Effector memory CD8-positive, alpha-beta T cell (primary cell): ENCODE measurements at places on chromosomes 3 and 15.

DNA sequence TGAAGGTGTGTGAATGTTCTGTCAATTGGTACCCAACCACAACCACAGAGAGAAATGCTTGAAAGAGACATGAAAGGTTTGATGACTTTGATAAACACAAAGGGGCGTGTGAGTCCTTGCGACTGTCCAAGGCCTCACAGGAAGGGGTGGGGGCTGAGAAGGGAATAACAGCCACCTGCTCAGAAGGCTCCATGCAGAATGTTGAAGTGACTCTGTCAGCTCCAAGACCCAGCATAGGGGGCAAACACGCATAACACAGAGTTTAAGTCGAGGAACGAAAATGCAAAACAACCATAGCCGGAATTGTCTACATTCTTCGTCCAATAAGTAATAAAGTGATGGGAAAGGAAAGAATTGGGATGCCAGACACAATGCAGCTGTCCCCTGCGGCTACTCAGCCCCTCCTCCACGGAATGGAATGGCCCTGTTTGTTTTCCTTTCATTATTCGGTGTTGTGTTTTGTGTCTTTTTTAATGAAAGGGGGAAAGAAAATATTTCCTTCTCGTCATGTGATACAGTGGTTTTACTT lies 19.9 kb downstream of the TMEM212 start:
- no peak for DNase-seq

DNA sequence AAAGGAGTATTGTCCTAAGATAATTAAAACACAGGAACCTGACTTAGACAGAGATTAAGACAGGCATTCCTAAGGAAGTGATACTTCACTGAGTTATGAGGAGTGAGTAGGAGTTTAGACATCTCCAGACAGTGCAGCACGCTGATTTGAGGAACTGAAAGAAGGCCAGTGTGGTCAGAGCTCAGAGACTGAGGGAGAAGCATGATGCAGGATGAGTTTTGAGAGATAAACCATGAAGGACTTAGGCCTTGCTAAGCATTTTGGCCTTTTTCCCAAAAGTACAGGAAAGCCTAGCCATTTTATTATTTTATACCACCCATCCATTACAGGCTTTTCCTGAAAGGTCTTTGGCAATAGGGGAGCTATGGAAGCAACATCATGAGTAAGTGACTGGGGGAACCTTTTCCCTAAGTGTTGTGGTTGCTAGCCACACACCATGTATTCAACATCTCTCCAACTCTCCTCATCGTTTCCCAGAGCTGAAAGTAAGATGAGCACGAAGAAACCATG lies 375.6 kb upstream of the TPRG1 start:
- no peak for DNase-seq

GRCh38 chr3:52361454-52361853 lies 45.3 kb downstream of the DNAH1 start:
- no peak for DNase-seq

DNA sequence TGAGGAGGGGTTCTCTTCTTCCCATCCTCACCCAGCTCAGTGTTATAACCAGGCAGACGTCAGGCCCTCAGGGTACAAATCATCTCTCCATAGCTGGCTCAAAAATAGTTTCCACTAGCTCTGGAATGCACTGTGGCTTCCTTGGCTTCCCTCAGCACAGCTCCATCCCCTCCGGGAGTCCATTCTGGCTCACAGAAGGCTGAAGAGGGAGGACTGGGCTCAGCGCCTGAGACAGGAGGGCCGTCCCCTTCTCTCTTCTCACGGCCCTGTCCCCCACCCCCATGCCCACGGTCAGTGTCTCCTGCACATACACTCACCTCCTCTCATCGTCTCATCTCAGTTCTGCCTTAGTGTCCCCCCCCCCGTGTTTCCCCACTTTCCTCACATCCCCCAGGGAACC lies 50.1 kb downstream of the UMPS start:
- no peak for DNase-seq
